ENCODE measurements at places on chromosomes 7 and 10. TPM values are rescaled to one million over a fixed set of nuclear protein-coding genes. Genes with fewer than 3 reads are reported as not detected.

C1QL3 gene
- not detected for total RNA-seq

GTPBP4 gene
- 45.0 TPM for total RNA-seq

HOGA1 gene
- total RNA-seq = 0.13 TPM

PDE6C gene
- not detected for total RNA-seq

ADRA2A gene
- not detected for total RNA-seq

AFAP1L2 gene
- 6.8 TPM for total RNA-seq

HTRA1 gene
- total RNA-seq = 80.3 TPM

RAPGEF5 gene
- total RNA-seq = 6.3 TPM

C10orf53 gene
- total RNA-seq = not detected

ZNF239 gene
- 2.6 TPM for total RNA-seq

AKR1C2 gene
- 222 TPM for total RNA-seq

FXYD4 gene
- total RNA-seq = not detected

RADIL gene
- under 0.01 TPM for total RNA-seq

CDC14C gene
- not detected for total RNA-seq

CASP7 gene
- total RNA-seq = 10.0 TPM

ACHE gene
- total RNA-seq = not detected

WNT8B gene
- total RNA-seq = not detected

TNS3 gene
- 2.6 TPM for total RNA-seq

VWDE gene
- 3.6 TPM for total RNA-seq

PDK4 gene
- total RNA-seq = 0.53 TPM

HMX2 gene
- not detected for total RNA-seq

MKX gene
- total RNA-seq = 2.3 TPM
